Stimulated activated CD8-positive, alpha-beta memory T cell treated with anti-CD3 and anti-CD28 coated beads, Interleukin-15, amount 100 ng/mL, for 24 hours (primary cell): ENCODE measurements at places on chromosomes 2 and 18.

- DNase-seq, result no peak
These were observed 169.1 kb upstream of the KLF7 start for GRCh38 chr2:207334624-207335371.

GRCh38 chr2:161947836-161948235 is 126.2 kb downstream of the DPP4 start:
- no peak for DNase-seq

GRCh38 chr2:148922776-148923475 is 47.9 kb downstream of the KIF5C start:
- DNase-seq, result no peak

DNA sequence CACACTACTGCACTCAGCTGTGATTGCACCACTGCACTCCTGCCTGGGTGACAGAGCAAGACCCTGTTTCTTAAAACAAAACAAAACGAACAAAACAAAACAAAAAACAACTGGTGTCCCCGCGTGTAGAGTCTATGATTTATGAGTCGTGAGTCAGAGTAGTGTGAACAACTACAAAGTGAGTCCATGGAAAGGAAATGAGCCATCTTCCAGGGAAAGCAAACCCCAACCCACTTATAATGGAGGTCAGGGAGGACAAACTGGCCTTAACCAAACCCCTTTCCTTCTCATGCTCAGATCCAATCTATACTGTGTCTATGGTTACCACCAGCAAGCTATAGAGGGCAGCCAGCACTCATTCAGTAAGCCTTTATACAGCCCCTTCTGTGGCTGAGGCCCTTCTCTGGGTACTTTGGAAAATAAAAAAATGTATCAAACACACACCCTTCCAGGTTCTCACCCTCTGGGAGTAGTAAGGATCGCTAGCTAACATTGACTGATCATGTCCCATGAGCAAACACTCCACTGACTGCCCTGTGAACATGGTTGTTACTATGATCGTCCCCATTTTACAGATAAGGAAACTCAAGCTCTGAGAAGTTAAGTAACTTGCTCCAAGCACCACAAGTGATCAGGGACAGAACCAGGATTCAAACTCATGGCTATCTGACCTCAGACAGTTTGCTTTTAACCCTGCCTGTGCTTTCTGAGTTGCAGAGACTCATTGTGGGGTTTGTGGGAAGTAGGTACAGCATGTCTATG is 24.7 kb upstream of the COLEC12 start:
- no peak for DNase-seq

DNA sequence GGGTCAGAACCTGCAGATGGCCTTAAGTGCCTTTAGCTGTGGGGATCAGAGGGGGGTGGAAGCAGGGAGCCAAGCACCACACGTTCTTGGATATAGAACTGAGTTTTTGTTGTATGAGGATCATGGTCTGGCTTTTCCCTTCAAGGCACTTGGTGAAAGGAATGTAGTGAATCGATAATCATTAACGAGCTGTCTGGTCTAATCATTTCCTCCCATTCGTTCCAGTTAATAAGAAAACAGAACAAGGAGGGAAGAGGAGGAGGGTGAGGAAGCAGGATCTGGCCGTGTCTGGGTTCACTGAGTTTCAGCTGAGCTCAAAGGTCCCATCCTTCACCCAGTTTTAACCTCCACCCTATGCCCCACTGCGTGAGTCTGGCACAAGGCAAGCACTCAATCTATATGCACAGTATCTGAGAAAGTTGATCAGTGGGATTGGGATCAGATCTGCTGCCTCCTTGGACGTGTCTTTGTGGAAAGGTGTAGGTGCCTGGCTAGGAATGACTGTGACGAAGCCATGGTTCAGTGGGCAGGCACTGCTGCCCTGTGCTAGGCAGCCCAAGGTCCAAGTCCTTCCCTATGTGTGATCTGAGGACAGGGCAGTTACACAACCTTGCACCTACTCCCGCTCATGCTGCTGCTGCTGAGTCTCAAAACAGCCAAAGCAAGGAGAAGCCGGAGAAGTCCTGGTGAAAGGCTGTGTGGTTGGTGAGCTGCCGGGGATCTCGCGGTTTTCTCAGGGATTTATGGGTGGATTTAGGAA is 54.8 kb downstream of the GALNT14 start:
- no peak for DNase-seq
